CMK (cell line): ENCODE measurements at places on chromosomes 7 and 10.

DNA sequence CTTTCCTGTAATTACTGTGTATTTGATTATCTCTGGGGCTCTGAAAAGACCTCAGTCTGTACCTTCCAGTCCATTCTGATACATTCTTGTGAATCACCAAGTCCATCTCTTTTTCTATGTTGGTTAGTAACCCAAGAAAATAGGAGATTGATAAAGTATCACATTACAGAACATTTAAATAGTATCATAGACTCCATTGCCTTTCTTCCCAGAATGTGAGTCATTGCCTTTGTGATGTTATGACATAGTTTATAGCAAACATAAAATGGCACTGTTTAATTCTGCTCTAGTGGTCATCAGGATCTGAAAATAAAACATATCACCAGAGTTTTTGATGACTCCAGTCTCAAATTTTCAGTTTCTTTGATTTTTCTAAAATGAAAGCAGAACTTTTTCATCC lies 78.4 kb downstream of the NRG3 start:
- DNase-seq = no peak

DNA sequence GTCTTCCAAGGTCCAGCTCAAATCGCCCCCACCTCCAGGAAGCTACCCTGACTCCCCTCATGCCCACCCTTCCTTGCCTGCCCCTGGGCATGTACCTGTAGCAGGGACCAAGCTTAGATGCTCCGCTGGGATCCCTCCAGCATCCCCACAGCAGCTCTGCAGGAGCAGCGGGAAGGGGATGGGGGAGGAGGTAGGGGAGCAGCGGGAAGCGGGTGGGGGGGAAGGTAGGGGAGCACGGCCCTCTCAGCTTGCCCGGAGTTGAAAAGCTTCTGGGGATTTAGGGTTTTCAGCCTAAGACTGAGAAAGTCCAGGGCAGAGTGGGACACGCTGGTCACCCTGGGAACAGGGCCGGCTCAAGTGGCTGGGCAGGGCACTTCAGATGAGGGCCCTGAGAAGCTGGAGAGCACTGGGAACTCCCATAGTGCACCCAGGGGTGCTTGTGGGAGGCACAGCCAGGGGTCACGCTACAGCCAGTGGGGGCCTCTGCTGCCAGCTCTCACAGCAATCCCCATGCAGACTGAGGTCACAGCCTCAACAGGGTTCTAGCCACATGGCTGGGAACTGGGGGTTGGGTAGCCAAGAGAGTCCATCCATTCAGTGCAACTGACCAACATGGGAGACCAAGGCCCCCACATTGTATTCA lies 13.4 kb downstream of the WDR86 start:
- DNase-seq = no peak

DNA sequence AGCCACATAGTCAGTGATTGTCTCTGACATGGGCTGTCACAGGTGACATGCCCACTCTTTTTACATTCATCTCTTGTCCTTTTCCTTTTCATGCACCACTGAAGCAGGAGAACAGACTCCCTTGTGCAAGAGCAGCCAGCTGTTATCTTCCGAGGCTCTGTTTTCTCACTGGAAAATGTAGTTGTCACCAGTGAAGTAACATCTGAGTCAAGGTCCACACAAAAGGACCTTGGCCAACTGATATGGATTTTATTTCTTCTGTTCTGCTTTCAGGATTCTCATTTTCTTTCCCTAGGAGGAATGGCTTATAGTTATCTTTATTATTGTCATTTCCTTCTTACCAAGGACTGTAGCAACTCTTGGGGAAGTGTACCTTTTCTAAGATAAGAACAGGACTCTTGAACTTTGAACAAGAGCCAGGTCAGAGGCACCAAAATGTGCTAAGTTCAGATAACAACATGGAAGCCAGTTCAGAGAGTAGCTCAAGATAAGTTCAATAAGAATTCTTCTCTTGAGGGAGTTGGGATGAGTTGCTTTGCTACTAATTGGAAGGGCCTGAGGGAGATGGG lies 22.7 kb downstream of the AVPI1 start:
- DNase-seq = peak; percentile 56

DNA sequence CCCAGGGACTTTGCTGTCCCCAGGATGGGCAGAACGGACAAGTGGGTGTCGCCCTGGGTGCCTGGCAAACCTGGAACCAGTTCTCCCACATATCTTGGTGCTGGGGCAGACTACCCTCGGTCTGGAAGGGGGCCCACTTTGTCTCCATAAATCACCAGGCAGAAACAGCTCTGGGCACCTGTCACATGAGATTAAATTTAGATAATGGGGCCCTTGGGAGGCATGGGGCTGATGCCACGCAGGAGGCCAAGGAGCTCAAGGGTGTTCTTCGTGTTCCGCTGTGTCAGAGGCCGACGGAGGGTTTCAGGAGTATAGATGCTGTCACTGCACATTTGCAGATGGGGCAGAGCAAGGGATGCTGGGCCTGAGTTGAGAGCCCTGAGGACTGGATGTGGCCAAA lies 72.7 kb downstream of the TMEM130 start:
- DNase-seq = no peak

DNA sequence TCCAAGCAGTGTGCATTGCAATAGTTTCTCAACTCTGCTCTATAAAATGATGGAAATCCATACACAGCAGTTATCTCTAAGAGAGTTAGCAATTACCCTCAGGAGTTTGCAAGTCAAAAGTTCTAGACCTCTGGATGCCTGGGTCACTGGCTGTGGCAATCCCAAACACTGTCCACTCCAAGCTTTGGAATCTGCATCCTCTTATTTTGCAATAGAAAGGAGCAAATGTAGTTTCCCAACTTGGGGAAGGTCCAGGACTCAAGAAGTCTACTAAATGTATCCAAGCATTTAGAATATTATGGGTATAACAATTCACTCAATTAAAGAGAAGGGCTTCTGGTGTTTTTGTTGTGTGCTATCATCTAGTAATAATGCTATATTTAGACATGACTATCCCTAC lies 131.3 kb upstream of the NRP1 start:
- no peak for DNase-seq

- no peak for DNase-seq
Measured at GRCh38 chr10:113471241-113471996, 81.4 kb upstream of the HABP2 start.

- DNase-seq = peak; percentile 53
Measured at GRCh38 chr10:6580279-6581029, 378 bp upstream of the PRKCQ start.

DNA sequence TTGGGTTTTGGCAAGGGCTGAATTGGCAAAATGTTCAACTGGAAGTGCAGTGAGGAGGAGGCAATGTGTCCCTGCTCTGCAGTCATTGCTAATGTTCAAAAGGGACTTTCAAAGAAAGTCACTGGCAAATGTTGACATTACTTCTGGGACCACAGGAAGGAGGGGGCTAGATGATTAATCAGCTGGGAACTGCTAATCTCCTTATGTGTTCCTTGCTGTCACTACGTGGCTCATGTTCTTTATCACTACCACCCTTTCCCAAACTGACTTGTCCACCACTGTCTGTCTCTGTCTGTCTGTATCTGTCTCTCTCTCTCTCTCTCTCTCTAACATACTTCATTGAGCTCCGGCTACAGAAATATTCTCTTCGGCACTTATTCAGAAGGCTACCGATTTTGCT lies 86.9 kb upstream of the MTPN start:
- no peak for DNase-seq

DNA sequence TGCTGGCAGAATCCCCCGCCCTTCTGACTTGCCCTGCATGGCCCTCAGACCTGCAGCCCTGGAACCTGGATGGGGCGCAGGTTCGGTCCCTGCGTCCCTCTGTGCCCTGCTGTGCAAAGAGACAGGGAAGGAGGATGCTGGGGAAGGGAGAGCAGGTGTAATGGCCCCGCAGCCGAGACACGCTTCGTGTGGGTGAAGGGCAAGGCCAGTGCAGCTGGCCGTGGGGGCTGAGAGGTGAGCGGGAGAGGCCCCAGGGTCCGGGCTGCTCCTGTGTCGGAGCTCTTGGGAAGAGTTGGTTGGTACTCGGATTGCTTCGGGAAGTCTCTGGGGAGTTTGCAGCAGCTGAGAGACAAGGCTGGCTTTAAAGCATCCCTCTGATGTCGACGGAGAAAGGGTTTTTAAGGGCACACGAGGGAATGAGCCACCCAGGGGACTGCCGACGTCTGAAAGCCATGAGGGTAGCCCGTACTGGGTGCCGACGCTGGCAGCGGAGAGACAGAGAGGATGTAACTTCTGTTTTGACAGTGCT lies 6.5 kb downstream of the ELFN1 start:
- no peak for DNase-seq

DNA sequence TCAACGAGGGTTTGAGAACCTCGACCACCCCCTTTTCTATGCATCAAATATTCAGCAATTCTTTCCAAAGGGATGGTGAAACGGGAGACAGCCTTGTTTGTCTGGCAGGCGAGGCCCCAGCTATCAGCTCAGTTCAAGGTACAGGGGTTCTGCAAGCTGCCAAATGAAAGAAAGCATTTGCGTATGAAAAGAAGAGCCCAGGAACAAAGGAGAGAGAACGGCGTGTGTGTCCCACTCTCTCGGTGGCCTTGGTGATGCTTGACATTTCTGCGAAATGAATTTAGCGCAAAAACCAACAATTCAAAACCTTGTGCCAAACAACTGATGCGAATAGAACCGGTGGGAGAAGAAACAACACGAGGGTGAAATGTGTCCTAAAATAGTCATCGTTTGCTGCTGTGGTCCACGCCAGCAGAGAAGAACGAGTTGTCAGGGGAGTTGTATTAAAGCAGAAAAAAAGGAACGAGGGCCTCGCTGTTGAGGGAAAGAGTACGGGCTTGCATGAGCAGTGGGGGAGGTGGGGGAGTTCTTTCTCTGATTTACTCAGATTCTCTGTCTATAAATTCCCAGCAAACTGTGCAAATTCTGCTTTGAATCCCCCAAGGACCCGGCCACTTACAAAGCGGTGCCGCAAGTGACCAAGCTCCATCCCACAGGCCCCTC lies 97.7 kb downstream of the TMEM130 start:
- no peak for DNase-seq

DNA sequence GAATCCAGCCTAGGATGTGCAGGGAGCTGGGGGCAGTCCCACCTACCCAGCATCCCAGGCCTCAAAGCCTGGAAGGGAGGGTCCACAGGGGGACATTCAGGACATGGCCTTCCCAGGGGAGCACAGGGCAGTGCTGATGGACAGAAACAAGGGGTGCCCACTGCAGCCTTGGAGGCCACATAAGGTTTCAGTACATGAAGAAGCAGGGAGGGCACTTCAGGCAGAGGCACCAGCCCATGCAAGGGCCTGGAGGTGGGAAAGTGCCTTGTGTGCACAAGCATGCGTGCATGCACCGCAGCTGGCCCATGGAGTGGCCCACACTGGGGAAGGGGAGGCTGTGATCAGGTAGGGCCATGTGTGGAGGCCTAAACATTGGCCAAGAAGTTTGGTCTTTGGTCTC lies 9.1 kb downstream of the C10orf105 start:
- DNase-seq = no peak

DNA sequence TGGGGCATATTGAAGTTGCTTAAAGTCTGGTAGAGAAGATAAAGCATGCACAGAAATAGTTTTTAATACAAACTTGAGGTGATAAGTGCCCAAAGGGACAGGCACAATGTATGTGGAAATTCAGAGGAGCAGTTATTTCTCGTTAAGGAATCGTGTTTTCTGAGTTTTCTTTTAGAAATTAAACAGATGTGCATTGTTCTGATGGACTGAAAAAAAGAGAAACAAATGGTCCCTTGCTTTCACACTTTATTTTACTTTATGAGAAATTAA lies 45.6 kb downstream of the CNNM2 start:
- no peak for DNase-seq

- DNase-seq = no peak
Measured at GRCh38 chr7:55170335-55171069, 151.7 kb downstream of the EGFR start.

GRCh38 chr7:16978358-16979244 lies 96.8 kb upstream of the AGR3 start:
- DNase-seq = no peak

DNA sequence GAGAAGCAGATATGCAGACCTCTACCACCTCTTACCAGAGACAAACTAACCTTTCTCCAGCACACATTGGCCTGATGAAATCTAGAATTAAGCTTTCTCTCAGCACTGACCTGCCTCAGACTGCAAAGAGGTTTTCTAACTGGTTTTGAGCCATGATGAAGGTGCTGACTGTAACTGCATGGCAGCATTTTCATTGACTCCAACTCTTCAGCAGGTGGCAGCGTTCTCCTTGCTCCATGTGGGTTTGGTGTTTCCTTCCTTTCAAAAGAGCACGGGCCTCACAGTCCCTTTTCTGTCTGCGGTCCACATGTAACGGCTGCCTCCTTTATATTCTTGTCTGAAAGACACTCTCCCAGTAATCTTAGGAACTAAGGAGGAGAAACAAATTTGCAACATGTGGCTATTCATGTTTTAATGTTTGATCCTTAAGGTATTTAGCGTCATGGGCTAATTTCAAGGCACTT lies 12.6 kb downstream of the KLLN start:
- DNase-seq = no peak

GRCh38 chr7:20783125-20783699 lies 3.5 kb downstream of the SP8 start:
- no peak for DNase-seq

DNA sequence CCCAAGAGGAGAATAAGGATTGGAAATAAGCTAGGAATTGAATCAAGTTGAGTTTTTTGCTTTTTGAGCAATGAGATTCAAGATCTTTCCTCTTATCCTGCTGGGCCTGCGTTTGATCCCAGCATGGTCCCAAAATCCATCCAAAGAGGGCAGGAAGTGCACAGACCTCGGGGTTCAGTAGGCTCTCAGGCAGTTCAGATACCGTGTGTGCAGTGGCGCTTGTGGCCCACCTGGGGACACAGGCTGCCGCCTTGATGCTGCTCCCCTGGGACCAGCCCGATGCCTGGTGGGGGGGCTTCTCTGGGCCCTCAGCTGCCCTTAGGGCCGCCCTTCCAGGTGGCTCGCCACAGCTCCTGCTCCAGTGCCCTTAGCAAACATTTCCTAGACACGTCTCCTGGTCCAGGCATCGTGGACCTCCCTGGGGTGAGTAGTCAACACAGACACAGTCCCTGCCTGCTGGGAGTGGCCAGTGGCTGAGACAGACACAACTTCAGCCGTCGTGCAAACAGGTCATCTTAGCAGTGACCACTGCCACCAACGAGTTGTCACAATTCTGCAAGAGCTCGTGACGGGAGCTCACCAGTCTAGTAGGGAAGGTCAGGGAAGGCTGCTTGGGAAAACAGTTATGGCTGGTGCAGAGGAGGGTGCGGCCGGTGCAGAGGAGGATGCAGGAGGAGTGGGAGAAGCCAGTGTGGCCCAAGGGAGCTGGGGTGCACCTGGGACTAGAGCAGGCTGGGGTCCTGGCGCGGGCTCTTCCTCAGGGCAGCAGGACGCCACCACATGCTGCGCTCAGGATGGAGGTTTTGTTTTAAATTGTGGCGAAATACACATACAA lies 21.7 kb upstream of the JAKMIP3 start:
- no peak for DNase-seq

DNA sequence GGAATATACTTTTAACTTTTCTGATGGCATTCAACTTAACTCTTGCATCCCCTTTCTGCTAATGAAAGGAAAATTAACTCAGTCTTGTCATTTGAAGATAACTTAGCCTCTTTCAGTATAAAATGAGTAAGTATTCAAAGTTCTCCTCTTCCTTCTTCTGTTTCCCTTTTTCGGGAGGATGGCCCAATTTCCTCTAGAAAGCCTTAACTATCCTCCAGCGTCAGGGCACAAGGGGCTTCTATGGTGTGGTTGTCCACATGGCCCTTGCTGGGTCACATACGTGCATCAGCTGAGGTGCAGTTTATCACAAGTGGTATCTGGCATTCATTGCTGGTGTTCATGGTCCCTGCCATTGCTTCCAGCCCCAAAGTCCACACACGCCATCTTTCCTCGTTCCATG lies 17.8 kb upstream of the GSAP start:
- no peak for DNase-seq

GRCh38 chr7:47236480-47237129 lies 345.3 kb downstream of the TNS3 start:
- DNase-seq = no peak
